Myocyte (in vitro differentiated cells): ENCODE measurements at places on chromosomes 3 and 15. TPM values are rescaled to one million over a fixed set of nuclear protein-coding genes. Genes with fewer than 3 reads are reported as not detected.

DNA sequence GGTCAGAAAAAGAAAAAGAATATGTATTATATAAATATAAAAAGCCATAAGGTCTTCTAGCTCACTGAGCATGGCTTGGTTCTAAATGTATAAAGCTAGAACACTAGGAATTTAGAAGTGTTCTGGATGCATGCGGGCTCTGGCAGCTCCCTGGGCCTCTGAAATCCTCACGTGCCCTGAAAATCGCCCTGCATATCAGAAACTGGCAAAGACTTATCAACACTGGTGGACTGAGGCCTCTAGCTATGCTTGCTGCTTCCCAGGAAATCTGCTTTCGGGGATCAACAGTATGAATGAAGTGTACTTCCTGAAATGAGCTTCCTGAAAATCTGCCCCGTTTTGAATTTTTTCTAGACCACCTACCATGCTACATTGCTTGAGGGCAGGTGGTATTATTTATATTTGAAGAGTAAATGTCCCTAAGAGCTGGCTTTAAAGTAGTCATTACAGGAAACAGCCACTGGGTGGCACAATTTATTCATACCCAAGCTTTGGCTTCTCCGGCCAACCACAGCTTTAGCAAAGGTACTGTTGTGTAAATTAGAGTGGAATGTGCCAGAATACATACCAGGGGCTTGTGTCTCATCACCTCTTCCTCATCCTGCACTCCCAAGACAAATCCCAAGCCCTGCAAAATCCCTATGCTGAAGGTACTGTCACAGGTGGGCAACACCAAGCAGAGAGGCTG, 17.7 kb downstream of the CRTAP start:
- DNase-seq: peak; percentile 71

DNA sequence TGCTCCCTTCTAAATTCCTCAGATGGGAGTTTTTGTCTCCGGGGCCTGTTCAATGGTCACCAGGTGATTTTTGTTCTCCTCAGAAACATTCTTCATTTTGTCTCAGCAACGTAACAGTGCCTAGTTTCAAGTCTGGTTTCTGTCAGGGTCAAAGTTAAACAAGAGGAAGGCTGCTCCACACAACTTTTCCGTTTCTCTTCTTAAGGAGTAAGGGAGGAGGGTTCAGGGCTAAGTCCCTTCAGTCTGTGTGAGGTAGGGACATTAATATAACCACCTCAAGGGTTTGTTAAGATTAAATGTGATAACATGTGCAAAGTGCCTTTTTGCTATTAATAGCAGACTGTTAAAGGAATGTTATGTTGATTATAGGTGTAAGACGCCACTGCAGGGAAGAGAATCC, 41.8 kb downstream of the HOMER2 start:
- DNase-seq: no peak

GOLGA6L7 gene
- not detected in 2 replicates for total RNA-seq

- no peak for DNase-seq
Observed at GRCh38 chr15:48423342-48423741, 92.1 kb downstream of the DUT start.

DNA sequence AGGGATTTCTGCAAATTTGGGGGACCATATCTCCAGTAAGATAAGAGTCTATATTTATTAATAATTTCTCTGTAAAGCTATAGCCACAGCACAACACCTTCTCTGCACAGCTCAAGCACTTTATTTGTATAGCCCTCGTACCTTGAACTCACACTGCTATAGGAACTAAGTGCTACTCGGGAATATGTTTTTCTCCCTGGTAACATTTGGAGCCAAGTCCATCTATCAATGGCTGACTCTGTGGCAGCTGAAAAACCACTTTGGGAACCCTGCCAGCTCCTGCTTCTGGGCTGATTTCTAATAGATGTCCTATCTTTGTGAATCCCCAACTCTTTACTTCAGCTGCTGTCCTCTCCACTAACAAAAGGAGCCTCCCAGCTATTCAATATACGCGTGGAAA, 298.5 kb downstream of the GBE1 start:
- peak; percentile 39 for DNase-seq

GRCh38 chr3:132311841-132312240, 5.4 kb upstream of the ACP3 start:
- no peak for DNase-seq

- no peak for DNase-seq
Observed at GRCh38 chr15:101607108-101607507, 45.1 kb downstream of the TM2D3 start.

GRCh38 chr3:165521131-165521871, 315.9 kb downstream of the BCHE start:
- no peak for DNase-seq

ZMYND10 gene
- total RNA-seq: 0.19 and 0.47 TPM in 2 replicates
